Naive thymus-derived CD8-positive, alpha-beta T cell (primary cell): ENCODE measurements at places on chromosomes 5 and 9. TPM values are rescaled to one million over a fixed set of nuclear protein-coding genes. Genes with fewer than 3 reads are reported as not detected.

DNA sequence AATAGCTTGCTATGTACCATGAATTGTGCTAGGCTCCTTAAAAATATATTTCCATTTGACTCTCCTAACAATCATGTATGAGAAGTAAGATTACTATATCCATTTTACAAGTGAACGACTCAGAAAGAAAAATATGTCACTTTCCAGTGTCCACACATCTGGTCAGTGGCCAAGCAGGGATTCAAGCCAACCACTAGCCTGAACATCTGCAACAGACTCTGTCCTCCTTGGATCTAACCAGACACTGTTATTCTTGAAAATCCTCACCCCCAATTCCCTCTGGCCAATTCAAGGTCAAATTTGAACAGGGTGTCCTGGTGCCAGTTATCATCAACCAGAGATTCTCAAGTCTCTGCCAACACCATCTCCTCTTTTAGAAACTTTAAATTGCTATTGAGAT, 344.1 kb upstream of the WWC1 start:
- DNase-seq, result no peak

DNA sequence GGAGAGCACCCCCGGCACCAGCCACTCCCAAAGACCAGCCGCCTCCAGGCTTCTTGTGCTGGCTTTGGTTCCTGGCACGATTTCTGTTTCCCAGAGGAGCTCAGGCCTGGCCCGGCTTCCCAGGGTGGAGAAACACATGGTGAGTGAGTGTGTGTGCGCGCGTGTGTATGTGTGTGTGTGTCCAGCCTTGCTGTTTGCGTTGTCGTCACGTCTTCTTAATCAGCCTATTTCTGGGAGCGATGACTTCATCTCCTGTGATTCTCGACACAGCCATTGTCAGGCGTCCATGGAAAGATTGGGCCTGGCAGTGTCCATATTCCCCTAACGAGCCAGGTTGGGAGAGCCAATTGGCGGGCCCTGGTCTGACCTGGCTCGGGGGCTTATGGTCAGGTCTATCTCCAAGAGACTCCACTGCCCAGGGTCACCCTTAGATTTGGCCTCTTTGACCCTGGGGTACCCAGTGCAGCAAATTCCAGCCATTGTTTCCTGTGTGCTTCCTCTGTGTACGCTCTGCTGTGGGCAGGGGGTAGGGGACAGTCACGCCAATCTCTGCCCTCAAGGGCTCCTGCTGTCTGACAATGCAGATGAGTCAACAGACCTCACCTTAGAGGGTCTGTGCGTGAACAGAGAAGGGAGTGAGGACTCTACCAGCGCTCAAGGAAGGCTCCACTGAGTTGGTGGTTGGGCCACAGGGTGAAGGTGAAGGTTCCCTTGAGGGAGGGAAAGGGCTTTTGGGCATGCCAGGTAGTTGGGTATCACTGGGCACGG, 73.8 kb downstream of the DAB2IP start:
- DNase-seq, result no peak

DNA sequence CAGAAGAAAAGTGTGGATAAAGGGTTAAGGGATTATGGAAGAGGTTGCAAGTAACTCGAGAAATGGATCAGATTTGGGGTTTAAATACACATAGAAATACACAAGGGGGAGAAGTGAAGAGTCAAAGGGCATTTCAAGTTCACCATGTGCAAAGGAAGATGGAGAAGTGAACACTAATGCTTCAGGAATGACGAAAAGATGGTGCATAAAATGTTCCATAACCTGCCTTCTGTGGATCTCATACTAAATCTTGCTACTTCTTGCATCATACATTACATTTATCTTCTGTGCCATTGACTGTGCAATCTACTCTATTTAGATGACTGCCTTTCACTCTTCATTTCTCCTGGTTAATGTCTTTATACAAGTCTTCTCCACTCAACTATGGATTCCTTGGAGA, 5.7 kb upstream of the SMC2 start:
- DNase-seq, result no peak

DNA sequence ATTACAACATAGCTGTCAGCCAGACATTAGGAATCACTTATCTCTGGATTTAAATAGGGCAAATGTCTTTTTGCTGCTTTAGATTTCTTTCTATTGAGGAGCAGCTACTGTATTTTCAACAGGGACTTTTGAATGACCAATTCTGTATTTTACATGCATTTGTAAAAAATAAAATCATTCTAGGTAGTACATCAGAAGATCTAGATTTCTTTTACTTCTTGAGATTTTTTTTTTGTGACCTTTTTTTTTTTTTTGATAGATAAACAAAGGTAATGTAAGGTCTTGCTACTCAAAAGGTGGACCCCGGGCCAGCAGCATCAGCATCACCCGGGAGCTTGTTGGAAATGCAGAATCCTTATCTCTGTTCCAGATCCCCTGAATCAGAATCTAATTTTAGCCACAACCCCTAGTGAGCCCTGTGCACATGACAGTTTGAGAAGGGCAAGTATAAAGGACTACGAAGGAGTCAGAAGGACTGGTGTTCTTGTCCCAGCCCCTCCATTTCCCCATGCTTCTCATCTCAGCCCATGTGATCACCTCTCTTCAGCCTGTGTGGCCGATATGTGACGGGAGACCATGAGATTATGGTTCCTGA, 37.7 kb upstream of the CKMT2 start:
- no peak for DNase-seq

CKMT2 gene
- not detected for polyA plus RNA-seq

DNA sequence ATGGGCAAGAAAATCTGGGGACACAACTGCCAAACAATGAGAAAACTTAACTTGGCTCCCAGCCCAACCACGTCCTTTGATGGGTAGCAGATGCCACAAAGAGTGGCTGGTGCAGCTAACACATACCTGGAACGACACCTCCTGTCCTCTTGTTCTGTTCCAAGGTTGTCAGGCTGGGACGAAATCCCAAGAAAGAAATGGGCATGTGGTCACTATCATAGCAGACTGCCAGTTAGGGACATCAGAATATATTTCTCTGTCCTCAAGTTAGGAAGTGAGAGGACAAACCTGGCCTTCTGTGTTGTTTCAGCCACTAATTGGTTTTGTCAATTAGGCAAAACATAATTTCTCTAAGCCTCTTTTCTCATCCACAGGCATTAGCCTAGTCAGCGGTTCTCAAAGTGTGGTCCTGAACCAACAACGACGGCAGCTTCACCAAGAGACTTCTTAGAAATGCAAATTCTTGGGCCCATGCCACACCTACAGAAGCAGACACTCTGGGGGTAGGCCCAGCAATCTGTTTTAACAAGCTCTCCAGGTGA, 63.4 kb downstream of the RAPGEF1 start:
- DNase-seq, result peak; percentile 43

MYORG gene
- polyA plus RNA-seq, result 0.37 TPM

RNF14 gene
- 40.1 TPM for polyA plus RNA-seq

DNA sequence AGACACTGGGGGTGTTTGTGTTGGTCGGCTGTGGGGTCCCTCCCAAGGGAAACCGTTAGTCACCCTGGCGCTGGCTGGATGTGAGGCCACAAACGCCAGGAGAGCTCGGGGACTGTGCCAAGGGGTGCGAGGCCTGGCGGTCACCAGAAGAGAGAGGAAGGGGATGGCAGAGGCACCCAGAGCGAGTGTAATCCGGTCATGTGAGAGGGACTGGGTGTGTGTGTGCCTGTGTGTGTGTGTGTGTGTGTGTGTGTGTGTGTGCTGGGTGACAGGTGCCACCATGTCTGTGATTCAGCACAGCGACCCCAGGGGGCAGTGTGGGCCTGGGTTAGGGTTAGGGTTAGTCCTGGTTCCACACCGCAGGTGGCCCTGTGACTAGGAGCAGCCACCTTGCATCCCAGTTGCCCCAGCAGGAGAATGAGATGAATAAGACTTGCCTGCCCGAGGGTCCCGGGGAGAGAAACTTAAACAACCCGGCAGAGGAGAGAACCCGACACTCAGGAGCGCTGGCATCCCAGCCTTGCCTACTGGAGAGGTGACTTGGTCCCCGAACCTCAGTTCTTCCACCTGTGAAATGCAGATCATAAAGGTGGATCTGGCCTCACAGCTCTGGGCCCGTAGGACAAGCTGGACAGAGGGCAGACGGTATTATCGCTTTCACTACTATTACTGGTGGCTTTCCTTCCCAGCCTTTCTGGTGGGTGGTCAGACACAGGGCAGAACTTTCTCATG, 1.4 kb upstream of the ADAMTSL2 start:
- peak; percentile 36 for DNase-seq

ZNF484 gene
- 5.0 TPM for polyA plus RNA-seq

C9orf50 gene
- polyA plus RNA-seq, result not detected

DNA sequence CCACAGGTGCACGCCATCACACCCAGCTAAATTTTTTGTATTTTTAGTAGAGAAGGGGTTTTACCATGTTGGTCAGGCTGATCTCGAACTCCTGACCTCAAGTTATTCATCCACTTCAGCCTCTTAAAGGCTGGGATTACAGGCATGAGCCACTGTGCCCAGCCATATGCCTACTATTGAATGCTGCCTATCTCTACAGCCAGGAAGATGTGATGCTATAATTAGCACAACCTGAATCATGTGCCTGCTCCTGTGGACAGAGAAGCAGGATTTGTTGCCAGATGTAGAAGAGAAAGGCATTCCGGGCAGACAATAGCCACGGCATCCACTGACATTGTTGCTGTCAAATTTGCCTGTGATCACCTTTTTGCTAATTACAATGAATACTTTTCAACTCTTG, 24.4 kb upstream of the MLLT3 start:
- no peak for DNase-seq

DNA sequence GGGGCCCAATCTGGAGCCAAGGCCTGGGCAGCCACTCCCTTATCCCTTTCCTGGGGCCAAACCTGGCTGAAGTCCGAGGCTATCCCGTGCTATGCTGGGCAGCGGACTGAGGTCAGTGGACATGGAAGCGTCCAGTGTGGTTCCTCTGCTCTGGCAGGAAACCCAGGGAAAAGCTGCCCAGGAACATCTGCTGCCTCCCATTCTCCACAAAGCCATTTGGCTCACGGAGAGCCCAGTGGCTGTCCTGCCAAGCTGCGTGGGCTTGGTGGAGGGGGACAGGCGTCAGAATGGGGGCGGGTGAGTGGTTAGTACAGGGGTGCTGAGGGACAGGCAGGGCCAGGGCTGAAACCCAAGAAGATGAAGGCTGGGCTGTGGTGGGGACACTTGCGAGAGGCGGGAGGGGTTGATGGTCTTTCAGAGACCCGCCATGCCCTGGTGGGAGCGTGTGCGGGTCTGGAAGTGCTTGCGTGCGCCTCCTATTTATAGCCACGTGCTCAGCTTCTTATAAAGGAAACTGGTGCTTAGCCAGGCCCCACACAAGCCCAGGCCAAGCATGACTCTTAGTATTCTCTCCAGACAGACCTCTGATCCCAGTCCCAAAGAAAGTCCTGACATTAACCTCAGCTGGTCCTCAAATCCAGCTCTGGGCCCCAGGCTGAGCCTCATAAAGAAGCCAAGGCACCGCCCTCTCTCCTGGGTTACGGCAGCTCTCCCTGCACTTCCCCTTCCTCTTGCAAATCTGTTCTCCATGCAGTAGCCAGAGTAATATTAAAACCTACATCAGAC, 9.4 kb upstream of the SLC6A7 start:
- DNase-seq, result no peak

DNA sequence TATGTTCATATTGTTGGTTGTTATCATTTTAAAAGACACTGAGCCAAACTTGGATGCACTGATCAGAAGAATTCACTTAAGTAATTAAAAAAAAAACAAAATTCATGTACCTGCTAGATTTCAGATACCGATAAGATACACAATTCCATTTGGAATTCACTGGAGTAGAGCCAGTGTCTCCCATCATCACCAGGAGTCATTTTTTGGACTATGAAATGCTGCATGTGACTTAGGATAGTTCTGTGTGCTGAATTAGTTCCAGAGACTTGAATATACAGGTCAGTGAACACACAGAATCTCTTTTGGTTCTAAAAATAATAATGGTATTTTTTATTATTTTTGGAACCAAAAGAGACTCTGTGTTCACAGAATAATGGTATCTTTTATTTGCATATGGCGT, 482.6 kb upstream of the PIK3R1 start:
- DNase-seq, result no peak

DNA sequence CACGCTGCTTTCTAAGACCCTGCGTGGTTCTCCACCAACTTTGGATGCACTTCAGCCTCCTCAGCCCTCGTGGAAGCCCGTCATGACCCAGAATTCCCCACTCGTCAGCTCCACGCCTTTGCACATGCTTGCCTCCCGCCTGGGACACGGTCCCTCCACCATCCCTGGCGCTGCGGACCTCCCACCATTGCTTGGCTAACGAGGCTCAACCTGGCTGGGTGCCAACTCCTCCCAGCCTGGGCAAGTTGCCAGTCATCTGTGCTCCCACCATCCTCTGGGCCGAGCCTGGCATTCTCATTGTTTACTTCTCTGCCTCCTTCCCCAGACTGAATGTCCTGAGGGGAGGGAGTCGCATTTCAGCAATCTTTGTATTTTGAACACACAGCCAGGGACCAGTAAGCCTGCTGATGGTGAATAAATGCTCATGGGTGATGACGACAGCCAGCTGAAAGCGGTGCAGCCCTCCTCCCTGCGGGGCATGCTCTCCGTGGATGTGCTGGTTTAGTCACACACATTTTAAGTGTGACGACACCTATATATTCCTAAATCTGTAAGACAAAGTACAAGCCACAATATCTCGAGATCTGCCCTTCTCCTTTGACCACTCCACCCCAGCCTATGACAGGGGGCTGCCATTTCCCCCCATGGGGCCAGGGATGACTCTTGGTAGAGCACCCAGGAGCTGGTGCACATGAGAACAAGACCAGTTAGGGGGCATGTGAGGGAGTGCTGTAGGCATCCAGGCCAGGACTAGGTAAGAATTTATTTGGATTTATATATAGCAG, 37.6 kb downstream of the ANKRD33B start:
- DNase-seq, result no peak

GRCh38 chr9:114388357-114388682, 538 bp upstream of the AKNA start:
- DNase-seq, result no peak

DNA sequence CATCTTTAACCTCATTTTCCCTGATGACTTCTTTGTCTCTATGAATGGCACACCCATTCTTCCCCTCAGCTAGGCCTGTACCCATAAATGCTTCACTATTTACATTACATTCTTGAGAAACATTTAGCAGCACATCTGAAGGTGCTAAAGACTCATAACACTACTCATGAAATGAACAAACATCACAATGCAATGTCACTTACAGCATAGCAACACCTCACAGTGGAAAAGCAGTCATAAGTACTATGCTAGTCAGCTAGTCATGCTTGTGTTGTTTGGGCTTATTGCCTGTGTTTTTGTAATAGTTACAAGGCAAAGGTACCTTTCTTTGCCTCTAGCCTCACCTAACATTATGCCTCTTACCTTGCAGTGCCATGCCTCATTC, 228.9 kb downstream of the KIAA0825 start:
- no peak for DNase-seq

DNA sequence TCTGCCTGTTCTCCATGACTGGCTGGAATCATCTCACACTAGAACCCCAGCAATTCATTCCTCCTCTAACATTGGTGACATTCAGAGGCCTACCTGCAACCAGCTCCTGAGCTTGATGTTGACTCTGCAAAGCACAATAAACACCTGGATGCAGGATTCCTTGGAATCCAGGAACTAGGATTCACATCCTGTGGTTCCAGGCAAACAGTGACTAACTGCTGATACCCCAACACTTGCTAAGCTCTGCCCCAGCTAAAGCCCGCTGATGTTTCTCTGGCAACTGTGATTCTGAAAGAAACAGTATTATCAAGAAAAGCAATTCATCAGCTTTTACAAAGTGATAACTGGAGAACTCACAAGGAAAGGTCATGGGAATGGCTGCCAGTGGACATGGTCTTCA, 29.2 kb downstream of the SUSD1 start:
- no peak for DNase-seq

PCDHAC2 gene
- not detected for polyA plus RNA-seq

- DNase-seq, result no peak
Measured at GRCh38 chr9:127611603-127611898, 526 bp upstream of the STXBP1 start.

N4BP3 gene
- polyA plus RNA-seq, result 1.6 TPM

PPP2R2B gene
- polyA plus RNA-seq, result 0.63 TPM

ALDH1A1 gene
- 0.11 TPM for polyA plus RNA-seq

SPINK13 gene
- not detected for polyA plus RNA-seq

CAMK4 gene
- polyA plus RNA-seq, result 134 TPM
